ENCODE measurements at places on chromosomes 2 and 18.

DNA sequence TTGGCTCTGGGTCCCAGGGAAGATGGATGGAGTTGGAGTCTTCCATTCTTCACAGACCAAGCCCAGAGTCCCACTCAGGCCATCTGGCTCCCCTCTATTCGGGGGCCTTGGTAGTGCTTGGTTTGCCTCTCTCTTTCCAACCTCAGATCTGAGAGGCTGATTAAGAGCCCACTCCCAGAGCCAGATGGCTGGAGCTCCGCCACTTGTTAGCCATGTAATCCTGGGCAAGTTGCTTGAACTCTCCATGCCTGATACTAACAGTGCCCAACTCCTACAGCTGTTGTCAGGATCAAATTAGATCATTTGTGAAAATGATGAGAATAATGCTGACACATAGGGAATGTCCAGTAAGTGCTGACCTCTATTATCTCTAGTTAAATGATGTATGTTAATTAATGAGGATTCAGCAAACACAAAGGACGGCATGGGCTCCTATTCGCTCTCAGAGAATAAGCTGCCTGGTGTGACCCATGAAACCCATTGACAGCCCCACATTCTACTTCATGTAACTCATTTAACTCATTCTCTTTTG is 46.6 kb upstream of the SLC14A1 start:
- no peak for DNase-seq

DNA sequence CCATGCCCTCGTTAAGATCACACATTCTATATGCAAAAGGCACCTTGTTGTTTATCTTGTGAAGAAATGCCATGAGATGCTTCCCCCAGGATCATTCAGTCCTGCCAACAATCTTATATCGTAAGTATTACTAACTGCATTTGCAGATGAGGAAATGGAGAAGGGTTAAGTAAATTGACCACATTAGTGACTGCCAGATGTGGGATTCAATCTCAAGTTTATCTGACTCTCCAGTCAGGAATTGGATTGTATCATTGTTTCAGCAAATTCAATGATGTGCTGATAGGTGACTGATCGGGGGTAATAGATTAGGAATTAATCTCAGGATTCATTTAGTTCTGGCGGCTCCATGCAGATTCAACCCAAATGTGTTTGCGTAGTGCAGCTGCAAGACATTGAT is 106.2 kb downstream of the CNTNAP5 start:
- no peak for DNase-seq

GRCh38 chr2:177631680-177632079 is 239.1 kb downstream of the AGPS start:
- DNase-seq: no peak

- no peak for DNase-seq
Observed at GRCh38 chr18:56377231-56377630, 261.2 kb downstream of the TXNL1 start.

DNA sequence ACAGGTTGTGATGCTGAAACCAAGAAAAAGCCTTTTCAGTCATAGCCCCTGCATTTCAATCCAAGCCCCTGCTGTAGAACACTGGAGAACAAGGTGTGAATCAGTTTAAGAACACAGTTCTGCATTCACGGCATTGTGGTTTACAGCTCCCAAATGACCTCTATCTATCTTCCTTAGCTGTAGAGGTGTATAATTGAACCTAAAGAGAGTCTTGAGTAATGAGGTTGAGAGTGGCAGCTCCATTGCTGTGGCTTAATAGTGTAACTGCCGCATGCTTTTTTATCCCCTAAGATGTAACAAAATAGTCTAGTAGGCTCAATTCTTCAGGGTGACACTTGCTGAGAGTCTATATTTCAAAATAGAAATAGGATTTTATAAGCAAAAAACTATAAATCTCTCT is 121.3 kb upstream of the EPHA4 start:
- DNase-seq: no peak

GRCh38 chr18:47284721-47285395 is 33.4 kb upstream of the SKOR2 start:
- DNase-seq: no peak

DNA sequence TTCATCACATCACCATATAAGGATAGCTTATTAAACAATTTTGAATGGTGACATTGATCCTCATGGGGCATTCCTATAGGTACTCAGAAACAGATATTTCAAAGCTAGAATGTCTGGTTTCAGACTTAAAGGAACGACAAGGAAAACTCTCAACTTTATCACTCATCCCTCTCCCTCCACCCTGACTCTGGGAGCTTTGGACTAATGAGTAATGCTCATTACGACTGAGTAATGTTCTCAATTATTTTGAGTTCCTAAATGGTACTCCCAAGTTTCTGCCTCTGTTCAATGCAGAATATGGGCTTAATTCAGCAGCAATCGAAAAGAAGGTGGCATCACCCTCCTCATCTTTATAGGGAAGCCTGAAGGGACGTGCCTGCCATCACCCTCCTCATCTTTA is 43.4 kb downstream of the RFX8 start:
- no peak for DNase-seq

DNA sequence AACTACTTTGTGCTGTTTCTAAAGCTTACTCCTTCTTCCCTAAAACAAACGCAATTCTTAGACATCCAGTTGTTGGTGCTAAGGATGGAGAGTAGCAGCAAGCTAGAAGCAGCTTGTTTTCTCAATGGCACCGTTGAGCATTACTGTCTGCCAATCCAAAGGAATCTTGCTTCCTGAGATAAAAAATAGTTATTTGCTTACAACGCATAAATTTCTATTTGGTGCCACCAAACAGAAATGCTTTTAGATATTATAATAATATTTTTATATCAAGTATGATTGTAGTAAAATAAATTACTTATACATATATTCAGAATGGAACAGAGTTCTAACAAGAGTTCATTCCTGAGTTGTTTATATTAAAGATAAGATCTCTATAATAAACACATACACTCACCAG is 434.7 kb downstream of the CPS1 start:
- DNase-seq: no peak

GRCh38 chr2:207240649-207241048 is 74.9 kb upstream of the KLF7 start:
- DNase-seq: no peak
